ENCODE measurements at places on chromosomes 7 and 10.
A peak's percentile ranks its signal among the peaks of the same experiment; 100 is the strongest.

- peak; percentile 3 for DNase-seq
Observed at GRCh38 chr10:98446151-98446660, 529 bp downstream of the HPS1 start.

DNA sequence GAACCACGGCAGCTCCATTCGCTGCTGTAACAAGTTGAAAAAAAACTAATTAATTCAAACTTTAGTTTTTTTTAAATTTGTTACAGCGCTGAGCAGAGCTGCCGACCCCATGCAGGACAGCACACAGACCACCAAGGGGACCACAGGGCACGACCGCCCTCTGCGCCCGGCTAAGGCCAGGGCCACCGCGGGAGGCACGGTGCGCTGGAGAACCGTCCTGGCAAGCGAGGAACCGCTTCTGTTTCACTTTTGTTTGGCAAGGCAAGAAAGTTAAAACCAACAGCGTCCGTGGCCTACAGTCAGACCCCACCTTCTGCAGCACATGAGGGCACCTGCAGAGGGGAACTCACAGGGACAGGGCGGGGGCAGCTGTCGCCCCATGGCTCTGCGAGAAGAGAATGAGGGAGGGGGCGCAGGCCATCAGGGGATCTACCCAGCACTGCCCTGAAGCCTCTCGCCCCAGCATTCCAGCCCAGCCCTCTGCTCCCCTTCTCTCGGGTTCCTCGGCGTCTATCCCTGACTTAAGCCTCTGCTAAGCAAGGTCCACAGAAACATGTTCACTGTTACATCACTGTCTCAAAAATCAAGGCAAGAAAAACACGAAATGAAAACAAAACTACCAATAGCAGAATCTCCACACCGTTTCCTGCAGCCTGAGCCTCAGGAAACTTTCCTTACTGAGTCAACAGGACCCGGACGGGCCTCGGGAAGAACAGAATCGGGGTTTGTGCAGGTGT lies 204.4 kb downstream of the DIP2C start:
- no peak for DNase-seq

DNA sequence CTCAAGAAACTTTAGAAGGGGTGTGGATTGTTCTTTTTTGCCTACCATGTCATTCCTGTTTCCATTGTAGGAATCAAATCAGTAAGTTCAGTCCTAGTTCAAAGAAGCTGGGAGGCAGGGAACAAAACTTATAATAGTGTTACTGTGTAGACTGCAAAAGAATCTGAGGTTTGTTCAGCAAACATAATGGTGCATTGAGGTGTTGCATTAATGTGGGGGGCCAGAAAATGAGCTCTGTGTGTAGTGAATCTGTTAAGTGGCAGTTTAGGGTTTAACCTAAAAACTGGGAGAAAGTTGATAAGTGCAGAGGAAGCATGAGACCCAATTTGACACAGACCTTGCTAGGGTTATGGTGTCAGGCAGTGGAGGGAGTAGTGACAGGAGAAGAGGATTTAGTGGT lies 197.7 kb downstream of the SUGCT start:
- DNase-seq: no peak

- no peak for DNase-seq
Observed at GRCh38 chr7:140903741-140904480, 20.8 kb downstream of the BRAF start.

DNA sequence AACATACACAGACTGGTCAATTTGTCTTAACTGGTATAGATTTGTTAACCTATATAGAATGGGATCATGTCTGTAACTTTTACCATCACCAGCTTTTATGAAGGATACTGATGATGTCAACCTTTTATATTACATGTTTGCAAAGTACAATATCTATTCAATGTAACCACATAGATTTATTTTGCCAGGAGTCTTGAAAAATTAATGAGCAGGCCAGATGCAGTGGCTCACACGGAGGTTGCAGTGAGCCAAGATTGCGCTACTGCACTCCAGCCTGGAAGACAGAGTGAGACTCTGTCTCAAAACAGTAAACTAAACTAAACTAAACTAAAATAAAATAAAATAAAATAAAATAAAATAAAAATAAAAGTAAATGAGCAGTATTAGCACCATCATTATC lies 30.0 kb upstream of the PARD3 start:
- no peak for DNase-seq

DNA sequence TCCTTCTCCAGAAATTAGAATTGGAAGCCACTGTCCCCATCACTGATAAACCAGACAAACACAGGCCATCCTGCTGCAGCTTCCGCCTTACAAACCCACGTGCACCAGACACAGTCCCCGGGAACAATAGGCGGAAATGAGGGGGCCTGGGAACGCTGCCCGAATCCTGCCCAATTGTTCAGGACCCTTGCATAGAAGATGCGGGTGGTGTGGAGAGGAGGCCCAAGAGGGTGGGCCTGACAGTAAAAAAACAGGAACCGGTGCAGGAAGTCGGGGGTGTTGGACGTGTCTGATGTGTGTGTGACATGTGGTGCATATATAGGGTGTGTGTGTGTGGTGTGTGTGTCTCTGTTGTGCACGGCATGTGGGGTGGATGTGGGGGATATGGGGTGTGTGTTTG lies 26.5 kb upstream of the CHST15 start:
- no peak for DNase-seq

- DNase-seq: no peak
Observed at GRCh38 chr7:92639213-92639896, 49.2 kb upstream of the FAM133B start.

DNA sequence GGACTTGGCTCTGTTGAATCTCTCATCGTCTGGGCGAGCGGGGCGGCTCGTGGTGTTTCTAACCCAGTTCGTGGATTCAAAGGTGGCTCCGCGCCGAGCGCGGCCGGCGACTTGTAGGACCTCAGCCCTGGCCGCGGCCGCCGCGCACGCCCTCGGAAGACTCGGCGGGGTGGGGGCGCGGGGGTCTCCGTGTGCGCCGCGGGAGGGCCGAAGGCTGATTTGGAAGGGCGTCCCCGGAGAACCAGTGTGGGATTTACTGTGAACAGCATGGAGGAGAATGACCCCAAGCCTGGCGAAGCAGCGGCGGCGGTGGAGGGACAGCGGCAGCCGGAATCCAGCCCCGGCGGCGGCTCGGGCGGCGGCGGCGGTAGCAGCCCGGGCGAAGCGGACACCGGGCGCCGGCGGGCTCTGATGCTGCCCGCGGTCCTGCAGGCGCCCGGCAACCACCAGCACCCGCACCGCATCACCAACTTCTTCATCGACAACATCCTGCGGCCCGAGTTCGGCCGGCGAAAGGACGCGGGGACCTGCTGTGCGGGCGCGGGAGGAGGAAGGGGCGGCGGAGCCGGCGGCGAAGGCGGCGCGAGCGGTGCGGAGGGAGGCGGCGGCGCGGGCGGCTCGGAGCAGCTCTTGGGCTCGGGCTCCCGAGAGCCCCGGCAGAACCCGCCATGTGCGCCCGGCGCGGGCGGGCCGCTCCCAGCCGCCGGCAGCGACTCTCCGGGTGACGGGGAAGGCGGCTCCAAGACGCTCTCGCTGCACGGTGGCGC lies at the start of gene EN2:
Gene EN2 (plus strand): TSS at position 19 of the 767 bp plus-strand sequence. CDS start 249 bp downstream, at position 268.
- no peak for DNase-seq

DNA sequence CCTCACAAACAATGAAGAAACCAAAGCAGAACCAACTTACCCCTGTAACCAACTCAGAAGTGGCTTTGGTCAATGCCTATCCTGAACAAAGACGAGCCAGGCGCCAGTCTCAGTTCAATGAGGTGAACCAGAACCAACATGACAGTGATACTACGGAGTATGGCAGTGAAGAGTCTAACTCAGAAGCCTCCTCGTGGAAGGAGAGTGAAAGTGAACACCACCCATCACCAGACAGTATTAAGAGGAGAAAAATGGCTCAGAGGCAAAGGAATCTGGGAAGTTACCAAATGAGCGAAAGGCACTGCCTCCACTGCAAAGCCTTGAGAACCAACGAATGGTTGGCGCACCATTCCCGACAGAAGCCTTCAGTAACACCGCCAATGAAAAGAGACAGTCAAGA lies 8.4 kb downstream of the SSMEM1 start:
- no peak for DNase-seq

DNA sequence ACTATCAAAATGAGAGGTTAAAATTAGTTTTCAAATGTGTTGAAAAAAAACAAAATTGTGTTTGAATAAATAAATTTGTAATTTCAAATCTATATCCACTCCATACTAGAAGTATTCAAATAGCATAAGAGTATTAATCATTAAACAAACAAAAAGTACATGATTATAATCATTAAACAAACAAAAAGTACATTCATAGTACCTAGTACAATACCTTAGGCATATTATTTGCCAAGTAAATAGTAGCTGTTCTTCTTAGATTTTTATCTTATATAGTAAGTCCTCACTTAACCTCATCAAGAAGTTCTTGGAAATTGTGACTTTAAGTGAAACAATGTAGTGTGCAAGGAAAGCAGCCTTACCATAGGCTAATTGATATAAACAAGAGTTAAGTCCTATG lies 349.3 kb upstream of the VWC2 start:
- no peak for DNase-seq

DNA sequence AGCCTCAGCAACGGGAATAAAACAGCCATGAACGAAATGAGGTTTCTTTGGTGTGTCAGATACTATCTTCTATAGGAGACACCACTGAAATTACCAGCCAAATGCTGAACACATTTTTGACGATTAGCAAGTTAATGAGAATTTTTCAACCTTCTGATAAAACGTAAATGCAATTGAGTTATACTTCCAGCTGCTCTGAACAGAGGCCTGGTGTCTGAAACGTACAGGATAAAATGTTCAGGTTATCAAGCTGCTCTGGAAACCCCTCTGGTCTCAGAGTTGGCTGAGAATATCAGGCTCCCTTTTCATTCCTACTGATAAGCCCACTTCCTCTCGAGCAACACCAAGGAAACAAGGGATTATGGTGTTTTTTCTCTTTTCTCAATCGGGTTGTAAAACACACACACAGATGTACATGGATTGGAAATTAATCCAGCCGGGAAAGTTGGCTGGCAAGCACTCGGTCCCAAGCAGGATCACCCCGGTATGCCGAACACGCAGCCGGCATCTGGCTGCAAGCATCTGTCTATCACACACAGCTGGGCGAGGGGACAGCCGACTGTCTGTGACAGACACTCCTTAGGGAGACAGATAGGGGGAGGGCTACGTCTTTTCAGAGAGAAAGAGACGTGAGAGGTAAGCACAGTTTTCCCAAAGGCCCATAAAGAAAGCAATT lies 171.8 kb downstream of the PRKAG2 start:
- no peak for DNase-seq

GRCh38 chr7:152854386-152854785 lies 94.8 kb downstream of the ACTR3B start:
- DNase-seq: no peak

DNA sequence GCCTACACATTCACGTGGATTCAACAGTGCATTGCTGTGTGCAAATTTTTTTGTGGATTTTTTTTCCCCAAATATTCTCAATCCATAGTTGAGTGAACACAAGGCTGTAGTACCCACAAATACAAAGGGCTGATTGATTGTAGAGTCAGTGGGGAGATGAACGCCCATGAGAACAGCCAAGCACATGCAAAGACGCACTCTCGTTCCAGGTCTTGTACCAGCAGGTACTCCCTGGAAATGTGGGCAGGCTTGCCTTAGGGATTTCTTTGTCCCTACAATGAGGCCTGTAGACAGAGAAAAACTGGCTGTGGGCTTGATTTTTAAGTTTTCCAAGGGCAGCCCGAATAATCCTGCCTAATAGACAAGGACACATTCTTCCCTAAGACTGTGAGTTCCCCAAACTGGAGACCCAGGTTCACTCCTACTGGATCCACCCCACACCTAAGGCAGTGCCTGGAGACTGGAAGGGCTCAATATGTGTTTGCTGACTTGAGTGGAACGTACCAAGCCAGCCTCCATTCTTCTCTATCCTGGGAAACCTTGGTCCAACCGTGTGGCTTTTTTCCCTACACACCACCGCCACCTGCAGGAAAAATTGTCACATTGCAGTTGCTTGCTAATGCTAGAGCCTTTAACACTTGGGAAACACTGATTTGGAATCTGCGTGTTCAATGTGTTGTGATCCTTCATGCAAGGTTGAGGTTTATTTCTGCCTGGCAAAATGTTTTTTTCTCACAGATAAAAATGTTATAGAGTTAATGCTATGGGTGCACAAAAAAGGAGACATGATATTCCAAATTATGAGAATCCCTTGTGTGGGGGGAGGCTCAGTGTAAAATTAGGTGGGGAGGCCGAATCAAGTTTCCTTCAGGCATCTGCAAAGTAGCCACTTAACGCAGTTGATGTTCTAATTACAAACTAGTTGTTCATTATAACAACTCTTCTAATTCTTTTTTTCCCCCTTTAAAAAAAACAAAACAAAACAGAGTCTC lies 49.3 kb downstream of the PPP1R17 start:
- no peak for DNase-seq

GRCh38 chr7:151860771-151861170 lies 16.1 kb downstream of the PRKAG2 start:
- no peak for DNase-seq

GRCh38 chr7:142587578-142588191 lies 161.6 kb upstream of the PRSS1 start:
- DNase-seq: no peak

GRCh38 chr7:16399265-16399831 lies 22.0 kb downstream of the CRPPA start:
- no peak for DNase-seq

- no peak for DNase-seq
Observed at GRCh38 chr10:109203646-109204353, 719.5 kb downstream of the XPNPEP1 start.

DNA sequence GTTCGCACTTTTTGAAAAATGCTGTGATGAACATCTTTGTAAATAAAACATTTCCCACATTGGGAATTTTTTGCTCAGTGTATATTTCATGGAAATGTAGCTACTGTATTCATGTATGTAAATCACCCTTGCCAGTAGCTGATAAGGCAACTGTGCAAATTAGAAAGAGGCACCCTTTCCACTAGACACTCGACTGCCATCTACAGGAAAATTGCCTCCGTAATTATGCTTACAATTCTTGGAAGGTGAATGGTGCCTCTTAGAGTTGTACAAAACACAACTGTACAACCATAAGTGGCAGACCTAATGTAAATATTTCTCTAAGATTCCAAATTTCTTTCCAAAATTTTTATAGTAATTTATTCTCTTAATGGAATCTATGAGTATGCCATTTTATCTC lies 491.7 kb downstream of the CCSER2 start:
- DNase-seq: no peak

DNA sequence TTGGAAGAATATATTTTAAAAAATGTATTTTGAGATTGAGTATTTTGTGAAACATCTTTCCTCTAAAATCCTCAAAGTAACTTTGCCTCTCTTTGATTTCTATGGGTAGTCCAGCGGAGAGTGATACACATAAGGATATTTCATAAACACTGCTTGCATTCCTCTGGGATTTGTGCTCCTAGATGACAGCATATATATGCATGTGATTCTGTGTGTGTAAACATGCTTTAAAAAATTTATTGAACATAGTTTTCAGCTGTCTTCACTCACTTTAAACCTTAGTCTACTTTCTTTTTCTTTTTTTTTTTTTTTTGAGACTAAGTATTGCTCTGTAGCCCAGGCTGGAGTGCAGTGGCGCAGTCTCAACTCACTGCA lies 84.6 kb downstream of the KAT6B start:
- no peak for DNase-seq

GRCh38 chr10:125742465-125742864 lies 23.0 kb downstream of the EDRF1 start:
- DNase-seq: no peak

All from activated CD8-positive, alpha-beta memory T cell treated with anti-CD3 and anti-CD28 coated beads for 4 hours (primary cell).